ENCODE measurements at places on chromosomes 7 and 10. TPM values are rescaled to one million over a fixed set of nuclear protein-coding genes. Genes with fewer than 3 reads are reported as not detected.
A peak's percentile ranks its signal among the peaks of the same experiment; 100 is the strongest.

DNA sequence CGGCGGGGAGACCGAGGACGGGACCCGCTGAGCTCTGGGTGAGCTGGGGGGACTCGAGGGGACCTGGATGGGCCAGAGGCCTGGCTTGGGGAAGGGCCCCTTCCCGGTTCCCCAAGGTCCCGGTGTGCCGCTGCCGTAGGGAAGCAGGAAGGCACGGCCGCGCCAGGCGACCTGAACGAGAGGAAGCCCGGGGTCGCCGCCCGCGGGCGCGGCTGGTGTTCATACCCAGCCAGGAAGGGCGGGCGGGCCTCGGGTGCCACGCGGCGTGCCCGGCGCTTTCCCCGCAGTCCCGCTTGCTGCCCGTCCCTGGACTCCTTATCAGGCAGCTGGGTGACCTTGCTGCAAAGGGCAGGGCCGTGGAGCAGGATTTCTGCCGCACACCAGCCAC lies 38.0 kb downstream of the ZNF777 start:
- no peaks in the 10 kb centered on the region for H3K36me3 ChIP-seq
- peak overlapping the region; percentile 11 for H3K4me3 ChIP-seq
- H3K27me3 ChIP-seq = no peaks in the 10 kb centered on the region
- peaks cover 11% of the 10 kb centered on the region for H3K4me1 ChIP-seq
- DNase-seq = peak; percentile 20
- H3K27ac ChIP-seq = peak overlapping the region; percentile 1

GRCh38 chr7:99102361-99102760 lies 41.5 kb downstream of the SMURF1 start:
- H3K27ac ChIP-seq = no peak overlapping the region
- no peaks in the 10 kb centered on the region for H3K27me3 ChIP-seq
- no peaks in the 10 kb centered on the region for H3K4me1 ChIP-seq
- no peak overlapping the region for H3K4me3 ChIP-seq

- H3K4me1 ChIP-seq = no peaks in the 10 kb centered on the region
- no peaks in the 10 kb centered on the region for H3K36me3 ChIP-seq
- no peak overlapping the region for H3K4me3 ChIP-seq
- no peak for DNase-seq
- no peaks in the 10 kb centered on the region for H3K27me3 ChIP-seq
Measured at GRCh38 chr7:98387544-98388226, 13.2 kb downstream of the BAIAP2L1 start.

- no peak for DNase-seq
- no peak overlapping the region for H3K4me3 ChIP-seq
- H3K36me3 ChIP-seq = no peaks in the 10 kb centered on the region
- H3K4me1 ChIP-seq = no peaks in the 10 kb centered on the region
- no peaks in the 10 kb centered on the region for H3K27me3 ChIP-seq
Measured at GRCh38 chr10:16271571-16271970, 165.2 kb upstream of the PTER start.

Gene KCNMA1
- total RNA-seq = 2.5 TPM

Gene NPFFR1
- 0.05 TPM for total RNA-seq

DNA sequence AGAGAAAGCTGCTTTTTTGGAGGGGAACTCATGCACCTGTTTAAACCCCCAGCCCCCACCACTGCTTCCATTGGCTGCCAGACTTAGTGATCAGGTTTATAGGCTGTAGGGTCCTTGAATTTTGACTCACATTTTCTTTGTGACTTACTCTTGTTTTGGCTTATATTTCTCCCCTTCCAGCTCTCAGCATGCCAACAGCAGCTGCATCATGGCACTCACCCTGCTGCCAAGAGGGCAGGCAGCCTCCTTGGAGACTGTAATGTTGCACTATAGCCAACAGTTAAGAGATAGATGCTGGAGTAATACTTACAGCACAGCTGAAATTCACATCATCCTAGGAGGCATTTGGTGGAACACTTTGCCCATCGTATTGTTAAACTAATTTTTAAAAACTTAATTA lies 98.0 kb upstream of the GLCCI1 start:
- peaks cover 5% of the 10 kb centered on the region for H3K4me1 ChIP-seq
- no peaks in the 10 kb centered on the region for H3K27me3 ChIP-seq
- no peaks in the 10 kb centered on the region for H3K36me3 ChIP-seq
- no peak for DNase-seq
- no peak overlapping the region for H3K4me3 ChIP-seq

GRCh38 chr10:88238615-88238914 lies 344.6 kb downstream of the RNLS start:
- peaks cover 44% of the 10 kb centered on the region for H3K4me1 ChIP-seq
- H3K4me3 ChIP-seq = no peak overlapping the region
- DNase-seq = peak; percentile 60
- no peaks in the 10 kb centered on the region for H3K36me3 ChIP-seq

DNA sequence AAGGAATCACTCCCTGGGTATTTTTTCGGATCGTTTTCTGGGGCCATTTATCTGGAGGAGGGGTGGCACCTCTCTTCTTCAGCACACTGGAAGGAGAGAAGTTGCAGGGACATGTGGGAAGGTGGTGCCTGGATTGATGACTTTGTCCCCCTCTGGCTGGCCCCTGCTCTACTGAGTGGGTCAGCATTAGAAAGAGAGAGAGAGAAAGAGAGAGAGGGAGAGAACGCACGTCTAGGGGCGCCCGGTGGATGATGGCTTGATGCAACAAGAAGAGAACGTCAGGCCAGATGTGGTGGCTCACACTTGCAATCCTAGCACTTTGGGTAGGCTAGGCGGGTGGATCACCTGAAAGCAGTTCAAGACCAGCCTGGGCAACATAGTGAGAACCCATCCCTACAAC lies 5.5 kb upstream of the MUC12 start:
- no peaks in the 10 kb centered on the region for H3K36me3 ChIP-seq
- peaks cover 30% of the 10 kb centered on the region for H3K27me3 ChIP-seq
- no peak overlapping the region for H3K27ac ChIP-seq
- H3K4me3 ChIP-seq = no peak overlapping the region
- peaks cover 18% of the 10 kb centered on the region for H3K4me1 ChIP-seq
- no peak for DNase-seq

DNA sequence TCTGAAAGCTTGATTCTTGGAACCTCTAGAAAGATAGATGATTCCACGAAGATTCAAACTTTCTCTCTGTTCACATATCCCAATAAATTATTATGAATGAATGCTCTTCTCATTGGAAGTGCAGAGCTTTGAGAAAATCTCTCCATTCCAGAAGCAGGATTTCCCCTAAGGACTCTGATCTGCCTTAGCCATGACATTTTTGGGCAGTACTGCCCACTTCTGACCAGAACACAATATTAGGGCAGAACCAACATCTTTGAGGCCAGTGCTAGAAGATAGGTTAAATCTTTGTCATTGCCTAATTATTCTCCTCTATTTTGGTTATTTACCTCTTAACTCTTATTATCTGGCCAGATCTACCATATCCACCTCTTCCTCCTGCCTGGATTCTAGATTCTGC lies 49.9 kb downstream of the ARMC3 start:
- no peaks in the 10 kb centered on the region for H3K4me1 ChIP-seq
- no peaks in the 10 kb centered on the region for H3K27me3 ChIP-seq
- H3K4me3 ChIP-seq = no peak overlapping the region
- no peak for DNase-seq

GRCh38 chr7:21356616-21357015 lies 71.3 kb upstream of the SP4 start:
- no peak for DNase-seq
- no peaks in the 10 kb centered on the region for H3K4me1 ChIP-seq
- no peaks in the 10 kb centered on the region for H3K27me3 ChIP-seq
- H3K36me3 ChIP-seq = no peaks in the 10 kb centered on the region

Gene TUBAL3
- total RNA-seq = 0.33 TPM

- no peak for DNase-seq
- no peaks in the 10 kb centered on the region for H3K4me1 ChIP-seq
- no peak overlapping the region for H3K4me3 ChIP-seq
Measured at GRCh38 chr10:132354356-132355094, 22.5 kb downstream of the LRRC27 start.

DNA sequence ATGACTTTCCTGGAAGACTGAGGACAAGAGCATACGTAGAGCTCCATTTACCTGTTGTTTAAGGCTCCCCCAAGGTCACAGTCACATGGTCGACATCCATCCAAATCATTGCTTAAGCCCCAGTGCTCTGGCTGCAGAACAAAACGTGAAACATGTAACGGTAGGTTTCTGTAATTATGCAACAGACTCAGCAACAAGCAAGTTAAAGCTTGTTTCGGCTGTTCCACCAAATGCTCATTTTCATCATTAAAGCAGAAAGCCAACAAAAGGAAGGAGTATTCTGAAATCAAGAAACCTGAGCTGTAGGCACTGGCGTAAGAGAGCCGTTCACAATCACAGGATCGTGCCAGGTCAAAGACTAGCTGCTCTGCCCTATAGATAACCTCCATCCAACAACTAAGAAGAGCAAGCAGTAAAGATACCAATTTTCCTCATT lies 30.0 kb downstream of the LAMB1 start:
- peaks cover 26% of the 10 kb centered on the region for H3K36me3 ChIP-seq
- no peak for DNase-seq
- peaks cover 8% of the 10 kb centered on the region for H3K4me1 ChIP-seq

DNA sequence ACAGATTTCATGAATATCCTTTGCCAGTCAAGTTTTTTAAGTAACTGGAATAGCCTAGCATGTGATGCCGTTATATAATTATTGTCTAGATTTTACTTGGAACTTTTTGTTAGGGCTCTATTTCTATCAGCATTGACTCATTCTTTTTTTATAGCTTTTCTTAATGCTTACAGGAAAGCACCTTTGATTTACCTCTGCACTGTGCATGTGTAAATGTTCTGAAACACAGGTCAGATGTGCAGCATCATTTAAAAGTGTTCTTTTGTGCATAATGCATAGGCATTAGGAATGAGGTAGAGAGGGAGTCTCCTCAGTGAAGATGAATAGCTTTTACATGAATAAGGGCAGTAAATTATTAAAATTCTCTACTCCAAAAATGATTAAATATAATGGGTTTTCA lies 669.3 kb upstream of the MBL2 start:
- no peaks in the 10 kb centered on the region for H3K4me1 ChIP-seq
- no peak overlapping the region for H3K27ac ChIP-seq
- DNase-seq = no peak
- no peaks in the 10 kb centered on the region for H3K36me3 ChIP-seq

DNA sequence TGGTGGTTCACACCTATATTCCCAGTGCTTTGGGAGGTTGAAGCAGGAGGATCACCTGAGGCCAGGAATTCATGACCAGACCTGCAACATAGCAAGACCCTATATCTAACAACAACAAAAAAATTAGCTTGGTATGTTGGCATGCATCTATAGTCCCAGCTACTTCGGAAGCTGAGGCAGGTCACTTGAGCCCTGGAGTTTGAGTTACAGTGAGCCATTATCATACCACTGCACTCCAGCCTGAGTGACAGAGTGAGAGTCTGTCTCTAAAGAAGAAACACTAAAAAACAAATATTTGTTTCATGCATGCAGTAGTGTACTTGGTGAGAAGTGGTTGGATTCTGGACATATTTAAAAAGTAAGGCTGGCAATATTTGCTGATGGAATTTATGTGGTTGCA lies 198.1 kb downstream of the BBS9 start:
- H3K4me1 ChIP-seq = no peaks in the 10 kb centered on the region
- H3K4me3 ChIP-seq = no peak overlapping the region
- no peaks in the 10 kb centered on the region for H3K36me3 ChIP-seq

DNA sequence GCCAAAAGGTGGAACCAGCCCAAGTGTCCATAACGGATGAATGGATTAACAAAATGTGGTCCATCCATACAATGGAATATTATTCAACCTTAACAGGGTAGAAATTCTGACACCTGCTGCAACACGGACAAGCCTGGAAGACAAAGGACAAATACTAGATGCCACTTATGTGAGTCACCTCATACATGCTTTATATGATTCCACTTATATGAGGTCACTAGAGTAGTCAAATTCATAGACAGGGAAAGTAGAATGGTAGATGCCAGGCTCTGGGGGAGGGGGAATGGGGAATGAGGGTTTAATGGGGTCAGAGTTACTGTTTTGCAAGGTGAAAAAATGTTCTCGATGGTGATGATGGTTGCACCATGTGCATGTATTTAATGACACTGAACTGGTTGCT lies 34.0 kb upstream of the CYTH3 start:
- no peaks in the 10 kb centered on the region for H3K27me3 ChIP-seq
- H3K4me1 ChIP-seq = peaks cover 3% of the 10 kb centered on the region
- H3K27ac ChIP-seq = no peak overlapping the region
- DNase-seq = no peak
- no peaks in the 10 kb centered on the region for H3K36me3 ChIP-seq

Gene ADRA2A
- total RNA-seq = 9.1 TPM

Gene INA
- not detected for total RNA-seq

Gene VGF
- total RNA-seq = not detected

Gene NKX2-3
- not detected for total RNA-seq

DNA sequence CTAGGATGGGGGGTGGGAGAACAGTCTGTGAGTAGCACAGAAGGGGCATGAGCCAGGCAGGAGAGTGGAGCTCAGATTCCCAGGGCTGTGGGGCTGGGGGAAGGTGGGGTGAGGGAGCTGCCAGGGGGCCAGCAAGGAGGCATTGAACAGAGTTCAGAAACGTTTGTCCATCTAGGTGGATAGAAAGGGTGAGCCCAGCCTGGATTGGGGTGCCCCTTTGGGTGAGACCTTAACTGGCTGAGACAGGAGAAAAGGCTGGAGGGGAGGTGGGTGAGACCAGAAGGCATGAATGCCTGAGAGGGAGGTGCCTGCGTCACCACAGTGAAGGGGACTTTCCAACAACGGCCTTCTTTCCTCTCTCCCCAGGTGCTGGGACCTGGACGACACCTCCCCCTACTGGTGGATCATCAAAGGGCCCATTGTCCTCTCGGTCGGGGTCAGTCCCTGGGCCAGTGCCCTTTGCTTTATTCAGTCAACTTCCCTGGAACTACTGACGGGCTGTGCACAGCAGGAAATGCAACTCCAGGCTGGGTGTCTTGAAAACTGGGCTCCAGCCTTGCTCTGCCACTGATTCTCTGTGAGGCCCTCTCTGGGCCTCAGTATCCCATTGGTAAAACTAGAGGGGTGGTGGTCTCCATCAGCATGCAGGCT lies 11.0 kb downstream of the GHRHR start:
- H3K4me3 ChIP-seq = no peak overlapping the region
- DNase-seq = peak; percentile 59
- no peaks in the 10 kb centered on the region for H3K36me3 ChIP-seq
- H3K27me3 ChIP-seq = no peaks in the 10 kb centered on the region
- no peaks in the 10 kb centered on the region for H3K4me1 ChIP-seq

DNA sequence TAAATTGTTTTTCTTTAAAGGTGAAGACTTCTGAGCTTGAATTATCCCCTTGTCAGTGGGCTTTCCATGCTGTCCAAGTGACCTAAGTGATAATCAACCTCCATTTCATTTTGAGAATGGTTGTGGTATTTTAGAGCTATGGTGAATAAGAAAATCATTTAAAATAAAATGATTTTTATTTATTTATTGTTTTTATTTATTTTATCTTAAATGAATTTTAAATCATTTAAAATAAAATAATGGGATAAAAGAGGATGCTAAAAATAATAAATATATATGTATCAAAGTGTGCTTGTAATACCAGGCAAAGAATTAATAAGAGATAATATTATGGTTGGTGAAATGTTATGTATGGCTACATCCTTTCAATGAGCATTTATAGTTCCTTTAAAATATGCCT lies 24.5 kb downstream of the CAV1 start:
- H3K27me3 ChIP-seq = no peaks in the 10 kb centered on the region
- DNase-seq = no peak
- H3K4me3 ChIP-seq = no peak overlapping the region
- no peak overlapping the region for H3K27ac ChIP-seq
- peaks cover 15% of the 10 kb centered on the region for H3K4me1 ChIP-seq
